ENCODE measurements at places on chromosomes 6 and 20. TPM values are rescaled to one million over a fixed set of nuclear protein-coding genes. Genes with fewer than 3 reads are reported as not detected.

DNA sequence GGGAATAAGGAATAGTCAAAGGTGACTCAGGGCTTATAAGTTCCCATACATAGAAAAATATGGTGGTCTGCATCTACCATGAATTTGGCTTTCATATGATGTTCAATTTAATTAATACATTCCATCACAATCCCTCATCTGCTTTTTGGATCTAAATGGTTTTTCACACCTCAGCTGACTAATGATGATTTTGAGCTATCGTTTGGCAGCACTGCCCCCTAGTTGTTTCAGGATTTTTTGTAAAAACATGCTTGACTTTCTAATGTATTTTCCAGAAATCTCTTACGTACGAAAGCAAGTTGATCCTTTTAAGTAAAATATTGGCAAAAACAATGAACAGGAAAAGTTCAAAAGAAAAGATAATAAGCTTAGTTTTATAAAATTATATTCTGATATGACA lies 408.6 kb upstream of the ADGRB3 start:
- no peak for DNase-seq

The PGC gene
- total RNA-seq, result not detected

- no peak for DNase-seq
Measured at GRCh38 chr20:15902493-15902892, 670.8 kb downstream of the KIF16B start.

The MOXD1 gene
- not detected for total RNA-seq

The RNF39 gene
- not detected for total RNA-seq

GRCh38 chr6:106103728-106104109 lies 17.6 kb downstream of the PRDM1 start:
- DNase-seq, result no peak

DNA sequence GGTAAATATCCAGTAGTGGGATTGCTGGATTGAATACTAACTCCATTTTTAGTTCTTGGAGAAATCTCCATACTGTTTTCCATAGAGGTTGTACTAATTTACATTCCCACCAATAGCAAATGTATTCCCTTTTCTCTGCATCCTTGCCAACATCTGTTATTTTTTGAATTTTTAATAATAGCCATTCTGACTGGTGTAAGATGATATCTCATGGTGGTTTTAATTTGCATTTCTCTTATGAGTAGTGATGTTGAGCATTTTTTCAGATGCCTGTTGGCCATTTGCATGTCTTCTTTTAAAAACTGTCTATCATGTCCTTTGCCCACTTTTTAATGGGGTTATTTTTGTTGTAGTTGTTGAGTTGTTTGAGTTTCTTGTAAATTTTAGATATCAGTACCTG lies 253.2 kb downstream of the HAO1 start:
- no peak for DNase-seq

DNA sequence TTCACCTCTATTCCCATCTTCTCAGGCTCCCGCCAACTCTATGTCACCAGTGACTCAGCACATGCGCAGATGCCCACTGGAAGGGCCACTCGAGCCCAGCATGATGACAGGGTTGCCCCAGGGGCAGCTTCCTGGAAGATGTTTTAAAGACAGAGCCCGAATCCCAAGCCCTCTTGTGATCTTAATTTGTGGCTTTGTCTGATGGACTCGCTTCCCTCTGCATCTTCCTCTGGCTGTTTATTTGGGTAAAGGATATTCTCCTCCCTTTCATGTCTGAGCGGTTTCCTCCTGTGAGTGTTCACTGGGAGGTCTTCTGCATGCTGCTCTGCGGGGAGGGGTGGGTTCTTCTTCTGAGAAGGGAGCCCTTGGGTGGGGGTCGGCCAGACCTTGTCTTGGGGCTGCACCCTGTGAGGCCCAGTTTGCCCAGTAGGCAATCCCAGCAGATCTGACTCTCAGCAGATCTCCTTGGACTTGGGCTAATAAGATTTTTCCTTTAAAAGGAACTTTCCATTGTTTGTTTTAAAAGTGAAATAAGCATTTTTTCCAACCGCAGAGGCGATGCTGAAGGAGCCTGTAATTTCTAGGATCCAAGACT lies 401.0 kb downstream of the CDC5L start:
- DNase-seq, result no peak

DNA sequence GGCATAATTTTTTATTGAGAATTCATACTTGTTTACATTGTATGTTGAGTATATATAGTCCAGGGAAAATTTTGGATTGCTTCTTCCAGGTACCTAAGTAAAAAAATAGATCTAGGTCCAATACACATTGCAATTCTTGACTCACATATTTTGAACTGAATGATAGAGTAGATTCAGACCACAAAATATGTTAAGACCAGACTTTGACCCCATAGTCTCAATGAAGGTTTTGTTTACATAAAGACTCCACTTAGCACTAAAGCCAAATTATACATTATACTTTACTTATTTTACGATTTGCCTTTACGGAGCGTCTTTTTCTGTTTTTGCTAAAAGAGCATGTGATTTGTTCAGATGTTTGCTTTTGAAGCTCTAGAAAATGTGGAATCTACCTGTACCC lies 144.1 kb upstream of the PTCHD4 start:
- no peak for DNase-seq

GRCh38 chr6:138013959-138014358 lies 93.3 kb downstream of the PERP start:
- DNase-seq, result no peak

- DNase-seq, result no peak
Measured at GRCh38 chr6:118509009-118509617, 39.0 kb upstream of the PLN start.

DNA sequence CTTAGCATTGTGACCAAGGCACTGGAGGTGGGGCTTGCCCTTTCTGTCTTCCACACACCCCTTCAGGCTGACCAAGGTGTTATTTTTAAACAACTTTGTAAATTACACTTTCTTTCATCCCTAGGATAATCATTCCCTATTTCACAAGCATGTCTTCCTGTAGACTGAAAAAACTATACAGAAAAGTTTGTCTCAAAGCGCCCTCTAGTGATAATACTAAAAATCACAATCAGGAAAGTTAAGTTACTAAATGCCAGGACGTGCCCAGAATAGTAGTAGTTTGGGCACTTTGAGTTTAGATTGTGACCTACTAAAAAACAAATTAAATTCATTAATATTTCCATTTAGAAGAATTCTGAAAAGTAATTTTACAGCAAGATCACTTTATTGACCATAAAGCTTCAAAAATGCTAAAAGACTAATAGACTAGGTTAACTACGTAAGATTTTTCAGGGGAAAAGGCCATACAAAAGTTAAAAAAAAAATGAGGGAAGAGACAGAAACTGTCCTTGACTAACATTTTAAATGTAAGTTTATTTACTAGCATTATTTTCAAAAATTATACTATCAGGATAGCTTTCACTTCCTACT lies 123.3 kb upstream of the DUSP22 start:
- DNase-seq, result no peak

GRCh38 chr20:60292001-60292520 lies 333.8 kb downstream of the CDH26 start:
- DNase-seq, result no peak

The LY6G5C gene
- total RNA-seq, result 7.9 TPM

The RBCK1 gene
- 104 TPM for total RNA-seq

The HLA-DPA1 gene
- total RNA-seq, result 43.1 TPM

GRCh38 chr6:139514819-139515218 lies 140.4 kb upstream of the CITED2 start:
- DNase-seq, result no peak

GRCh38 chr6:107495196-107495643 lies 5.3 kb downstream of the SOBP start:
- DNase-seq, result no peak

DNA sequence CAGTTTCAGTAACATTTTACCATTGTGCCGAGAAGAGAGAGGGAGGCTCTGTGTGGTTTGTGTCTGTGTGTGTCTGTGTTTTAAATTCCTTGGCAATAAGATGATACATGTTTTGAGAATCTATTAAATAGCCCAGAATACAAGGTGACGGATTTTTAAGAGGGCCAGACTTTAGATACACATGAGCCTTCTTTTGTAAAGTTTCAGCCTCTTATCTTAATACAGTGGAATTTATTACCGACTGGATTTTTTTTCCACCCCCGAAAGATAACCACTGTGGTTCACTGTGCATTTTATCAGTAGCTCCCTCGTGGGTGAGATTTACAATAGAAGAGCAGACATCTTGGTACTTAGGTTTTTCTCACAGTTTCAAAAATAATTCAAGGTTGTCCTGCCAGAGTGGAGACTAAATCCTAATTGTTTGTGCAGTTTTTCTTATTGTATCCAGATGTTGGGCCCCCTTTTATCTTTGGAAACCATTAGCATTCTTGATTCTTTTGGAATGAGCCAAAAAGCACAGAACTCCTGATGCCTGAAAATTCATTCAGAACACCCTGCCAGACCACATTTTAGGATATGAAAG lies 49.9 kb downstream of the STK4 start:
- DNase-seq, result no peak

The TCP11 gene
- not detected for total RNA-seq

- DNase-seq, result no peak
Measured at GRCh38 chr6:30810813-30811339, 66.5 kb upstream of the IER3 start.

GRCh38 chr20:19433371-19434350 lies 221.2 kb downstream of the SLC24A3 start:
- DNase-seq, result no peak

DNA sequence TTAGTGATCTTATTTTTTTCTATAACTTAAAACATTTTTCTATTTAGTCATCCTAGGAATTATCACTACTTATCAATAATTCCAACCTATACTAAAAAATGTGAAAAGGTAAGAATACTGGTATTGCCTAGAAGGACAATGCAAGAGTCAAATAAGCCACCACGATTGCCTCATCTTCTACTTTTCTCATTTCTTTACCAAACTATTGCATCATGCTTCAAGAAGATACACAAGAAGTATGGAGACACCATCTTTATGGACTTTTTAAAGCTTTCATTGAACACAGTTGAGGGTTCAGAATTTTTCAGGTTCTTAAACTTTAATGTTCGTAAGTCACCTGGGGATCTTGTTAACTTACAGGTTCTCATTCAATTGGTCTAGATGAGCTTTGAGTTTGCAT lies 25.9 kb downstream of the ELOVL2 start:
- no peak for DNase-seq
